ENCODE measurements at places on chromosomes 4 and X. TPM values are rescaled to one million over a fixed set of nuclear protein-coding genes. Genes with fewer than 3 reads are reported as not detected.

The RAB28 gene
- total RNA-seq, result 18.7 TPM

The USP26 gene
- total RNA-seq, result not detected

The RPA4 gene
- 1.4 TPM for total RNA-seq

The ABCG2 gene
- 0.12 TPM for total RNA-seq

The MMRN1 gene
- total RNA-seq, result not detected

The UCP1 gene
- total RNA-seq, result not detected

The MAGEA4 gene
- total RNA-seq, result not detected

The EBP gene
- total RNA-seq, result 66.9 TPM

The C4orf50 gene
- total RNA-seq, result not detected

- H3K27me3 ChIP-seq, result no peaks in the 10 kb centered on the region
- no peak overlapping the region for H3K4me3 ChIP-seq
- DNase-seq, result no peak
- peaks cover 13% of the 10 kb centered on the region for H3K4me1 ChIP-seq
- H3K36me3 ChIP-seq, result no peaks in the 10 kb centered on the region
- no peak overlapping the region for H3K27ac ChIP-seq
Measured at GRCh38 chr4:110544594-110544993, 68.6 kb downstream of the ENPEP start.

DNA sequence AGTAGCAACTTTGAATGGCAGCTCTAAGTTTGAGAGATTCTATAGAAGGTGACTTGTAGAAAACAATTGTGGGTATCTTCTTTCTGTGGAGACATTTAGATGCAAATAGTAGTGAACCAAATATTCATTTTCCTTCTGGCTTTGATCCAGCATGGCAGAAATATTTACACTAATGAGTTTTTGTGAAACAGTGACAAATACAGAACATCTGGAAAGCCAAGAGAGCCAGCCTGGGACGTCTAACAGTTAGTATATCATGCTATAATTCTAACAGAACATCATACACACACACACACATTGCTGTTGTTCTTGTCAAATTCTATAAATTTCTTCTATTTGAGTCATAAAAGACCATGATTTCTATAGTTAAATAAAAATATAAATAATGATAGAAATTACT is 1777.9 kb downstream of the ARAP2 start:
- H3K27me3 ChIP-seq, result no peaks in the 10 kb centered on the region
- no peaks in the 10 kb centered on the region for H3K36me3 ChIP-seq
- H3K4me1 ChIP-seq, result no peaks in the 10 kb centered on the region
- no peak overlapping the region for H3K4me3 ChIP-seq

GRCh38 chr4:45716093-45716492 is 407.8 kb downstream of the GABRG1 start:
- H3K4me1 ChIP-seq, result no peaks in the 10 kb centered on the region
- DNase-seq, result no peak
- H3K36me3 ChIP-seq, result no peaks in the 10 kb centered on the region
- no peak overlapping the region for H3K27ac ChIP-seq

- no peak for DNase-seq
- H3K4me1 ChIP-seq, result peaks cover 7% of the 10 kb centered on the region
- no peaks in the 10 kb centered on the region for H3K27me3 ChIP-seq
- H3K4me3 ChIP-seq, result no peak overlapping the region
Measured at GRCh38 chr4:165600959-165601683, 222.3 kb downstream of the CPE start.

DNA sequence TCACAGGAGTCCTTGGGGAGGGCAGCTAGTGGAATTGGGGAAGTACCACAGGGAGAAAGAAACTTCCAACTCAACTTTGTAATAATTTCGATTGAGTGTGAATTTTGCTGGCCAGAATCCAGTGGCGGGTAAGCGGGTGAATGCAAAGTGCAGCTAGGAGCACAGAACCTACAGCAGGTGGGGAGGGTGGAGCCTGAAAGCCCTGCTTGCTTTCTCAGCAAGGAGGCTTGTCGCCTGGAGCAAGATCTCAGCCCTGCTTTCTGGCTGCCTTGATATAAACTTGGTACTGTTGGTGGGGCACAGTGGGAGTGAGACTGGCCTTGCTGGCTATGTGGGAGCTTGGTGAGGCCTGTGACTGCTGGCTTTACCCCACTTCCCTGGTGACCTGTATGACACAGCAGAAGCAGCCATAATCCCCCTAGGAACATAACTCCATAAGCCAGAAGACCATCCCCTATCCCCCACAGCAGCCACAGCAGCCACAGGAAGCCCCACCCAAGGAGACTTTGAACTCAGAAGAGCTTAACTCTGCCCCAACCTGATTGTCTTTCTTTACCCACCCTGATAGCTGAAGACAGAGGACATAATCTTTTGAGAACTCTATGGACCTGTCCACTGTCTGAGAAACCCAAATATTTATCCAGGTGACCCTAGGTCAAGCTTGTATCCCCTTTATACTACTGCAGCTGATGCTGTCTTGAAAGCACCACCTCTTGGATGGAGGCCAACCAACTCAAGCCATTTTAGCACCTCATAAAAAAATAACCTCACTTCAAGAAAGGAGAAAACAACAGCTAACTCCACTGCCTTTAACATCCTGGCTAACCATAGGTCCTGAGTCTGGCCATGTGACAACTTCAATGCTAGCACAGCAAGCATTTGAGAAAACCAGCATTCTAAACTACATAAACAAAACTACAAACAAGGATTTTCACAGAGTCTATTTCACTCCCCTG is 87.2 kb upstream of the PDE5A start:
- no peak overlapping the region for H3K27ac ChIP-seq
- H3K36me3 ChIP-seq, result peaks cover 6% of the 10 kb centered on the region
- no peak for DNase-seq
- no peaks in the 10 kb centered on the region for H3K4me1 ChIP-seq
- H3K27me3 ChIP-seq, result no peaks in the 10 kb centered on the region
- no peak overlapping the region for H3K4me3 ChIP-seq

DNA sequence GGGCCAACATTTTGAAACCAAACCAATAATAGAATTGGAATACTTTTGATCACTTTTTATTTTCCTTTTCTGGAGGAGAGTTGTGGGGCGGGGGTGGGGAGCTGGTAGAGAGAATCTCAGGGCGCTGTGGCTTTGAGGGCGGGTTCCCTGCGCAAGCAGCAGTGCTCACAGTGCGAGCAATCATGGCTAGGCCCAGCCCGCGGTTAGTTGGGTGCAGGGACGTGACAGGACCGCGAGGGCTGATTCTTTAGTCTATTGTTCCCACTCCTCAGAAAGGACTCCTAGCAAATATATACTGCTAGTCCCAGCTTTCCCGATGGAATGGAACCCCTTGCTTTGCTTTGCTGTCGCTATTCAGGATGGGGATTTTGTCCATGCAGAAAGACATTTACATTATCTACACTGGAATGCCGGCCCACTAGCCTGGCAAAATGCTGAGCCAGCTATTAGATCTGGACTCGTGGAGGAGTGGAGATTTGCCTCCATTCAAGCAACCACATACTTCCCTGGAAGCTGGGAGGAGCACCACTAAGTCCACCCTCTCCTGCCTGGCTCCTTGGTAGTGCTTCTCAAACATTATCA is 23.9 kb upstream of the APLN start:
- no peaks in the 10 kb centered on the region for H3K4me1 ChIP-seq
- H3K36me3 ChIP-seq, result no peaks in the 10 kb centered on the region
- no peak for DNase-seq

DNA sequence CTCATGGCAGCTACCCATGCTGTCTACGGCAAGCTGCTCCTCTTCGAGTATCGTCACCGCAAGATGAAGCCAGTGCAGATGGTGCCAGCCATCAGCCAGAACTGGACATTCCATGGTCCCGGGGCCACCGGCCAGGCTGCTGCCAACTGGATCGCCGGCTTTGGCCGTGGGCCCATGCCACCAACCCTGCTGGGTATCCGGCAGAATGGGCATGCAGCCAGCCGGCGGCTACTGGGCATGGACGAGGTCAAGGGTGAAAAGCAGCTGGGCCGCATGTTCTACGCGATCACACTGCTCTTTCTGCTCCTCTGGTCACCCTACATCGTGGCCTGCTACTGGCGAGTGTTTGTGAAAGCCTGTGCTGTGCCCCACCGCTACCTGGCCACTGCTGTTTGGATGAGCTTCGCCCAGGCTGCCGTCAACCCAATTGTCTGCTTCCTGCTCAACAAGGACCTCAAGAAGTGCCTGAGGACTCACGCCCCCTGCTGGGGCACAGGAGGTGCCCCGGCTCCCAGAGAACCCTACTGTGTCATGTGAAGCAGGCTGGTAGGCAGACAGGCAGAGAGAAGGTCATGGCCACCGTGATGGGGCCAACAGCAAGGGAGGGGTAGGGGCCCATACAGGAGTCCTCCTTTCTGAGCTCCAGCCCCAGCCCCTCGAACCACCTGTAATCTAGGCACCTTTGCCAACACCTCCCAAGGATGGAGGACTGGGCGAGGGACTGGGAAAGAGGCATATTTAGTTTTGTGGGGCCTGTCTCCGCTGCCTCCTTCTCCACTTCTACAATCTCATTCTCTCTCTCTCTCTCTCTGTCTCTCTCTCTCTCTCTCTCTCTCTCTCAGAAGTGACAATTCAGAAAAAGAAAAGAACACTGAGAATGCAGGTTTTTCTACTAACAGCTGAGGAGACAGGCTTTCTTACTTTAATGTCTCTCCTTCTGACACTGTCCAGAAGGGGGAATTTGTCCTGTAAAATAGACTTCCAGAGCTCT is 4.7 kb upstream of the TSPYL2 start:
- H3K27me3 ChIP-seq, result peaks cover 73% of the 10 kb centered on the region
- DNase-seq, result no peak

GRCh38 chr4:15054541-15054940 is 52.3 kb downstream of the CPEB2 start:
- H3K36me3 ChIP-seq, result peaks cover 44% of the 10 kb centered on the region
- H3K27ac ChIP-seq, result no peak overlapping the region
- H3K4me1 ChIP-seq, result no peaks in the 10 kb centered on the region
- no peak for DNase-seq
- no peaks in the 10 kb centered on the region for H3K27me3 ChIP-seq
- H3K4me3 ChIP-seq, result no peak overlapping the region

DNA sequence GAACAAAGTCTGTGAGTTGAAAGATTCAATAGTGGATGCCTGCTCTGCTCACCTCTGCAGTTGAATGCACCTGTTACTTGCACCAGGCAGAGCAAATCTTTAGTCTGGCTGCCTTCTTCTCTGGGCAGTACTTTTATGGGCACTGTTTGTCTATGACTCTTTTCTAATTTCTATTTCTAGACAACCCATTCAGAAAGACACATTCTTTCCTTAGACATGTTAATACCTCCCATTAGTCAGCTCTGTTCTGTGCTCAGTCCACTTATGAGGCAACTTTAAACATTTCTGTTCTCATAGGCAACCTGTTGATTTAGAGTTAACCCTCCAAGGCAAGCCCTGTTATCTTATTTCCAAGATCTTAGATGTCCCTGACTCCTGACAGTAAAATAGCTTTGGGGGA is 108.9 kb downstream of the SYNPO2 start:
- no peak overlapping the region for H3K27ac ChIP-seq
- no peak overlapping the region for H3K4me3 ChIP-seq
- no peak for DNase-seq
- H3K27me3 ChIP-seq, result no peaks in the 10 kb centered on the region
- peaks cover 5% of the 10 kb centered on the region for H3K4me1 ChIP-seq

DNA sequence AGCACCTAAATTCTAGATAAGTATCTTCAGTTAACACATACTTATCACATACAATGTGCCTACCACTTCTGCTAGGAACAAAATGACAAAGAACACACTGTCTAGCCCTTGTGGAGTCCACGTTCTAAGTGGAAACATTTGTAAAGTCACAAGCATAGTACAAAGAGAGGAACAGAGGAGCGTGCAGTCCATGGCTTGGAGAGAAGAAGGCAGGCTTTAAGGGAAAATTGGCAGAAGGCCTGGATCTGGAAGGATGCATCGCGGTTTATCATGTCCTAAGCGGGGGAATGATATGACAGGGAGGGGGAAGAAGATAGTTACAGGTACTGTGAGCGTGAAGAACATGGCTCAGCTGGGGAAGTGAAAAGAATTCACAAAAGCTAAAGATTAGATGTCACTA is 218.0 kb downstream of the PRDM5 start:
- peaks cover under 1% of the 10 kb centered on the region for H3K4me1 ChIP-seq
- DNase-seq, result no peak
- no peaks in the 10 kb centered on the region for H3K36me3 ChIP-seq
- no peak overlapping the region for H3K27ac ChIP-seq
- no peaks in the 10 kb centered on the region for H3K27me3 ChIP-seq

DNA sequence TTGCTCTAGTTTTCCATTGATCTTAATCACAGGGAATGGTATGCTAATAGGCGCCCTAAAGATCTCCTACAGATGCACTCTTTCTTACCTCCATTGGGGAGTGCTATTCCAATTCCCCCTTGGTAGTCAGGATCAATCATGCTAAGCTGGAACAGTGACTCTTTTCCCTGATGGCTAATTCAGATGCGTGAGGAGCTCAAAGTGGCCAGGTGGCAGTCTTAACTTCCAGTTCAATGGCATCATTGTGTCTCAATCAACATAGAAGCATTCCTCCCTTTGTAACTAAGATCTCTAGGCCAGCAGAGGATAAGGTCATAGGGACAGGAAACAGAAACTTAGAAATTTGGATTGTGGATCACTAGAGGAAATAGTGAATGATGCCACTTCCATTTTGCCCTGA is 216.8 kb downstream of the GRID2 start:
- DNase-seq, result no peak
- H3K27ac ChIP-seq, result no peak overlapping the region
- H3K4me3 ChIP-seq, result no peak overlapping the region
- H3K4me1 ChIP-seq, result no peaks in the 10 kb centered on the region

- H3K27ac ChIP-seq, result no peak overlapping the region
- DNase-seq, result peak; percentile 17
- H3K4me1 ChIP-seq, result no peaks in the 10 kb centered on the region
- H3K4me3 ChIP-seq, result no peak overlapping the region
- no peaks in the 10 kb centered on the region for H3K27me3 ChIP-seq
Measured at GRCh38 chr4:44738615-44739014, 12.3 kb upstream of the GNPDA2 start.

DNA sequence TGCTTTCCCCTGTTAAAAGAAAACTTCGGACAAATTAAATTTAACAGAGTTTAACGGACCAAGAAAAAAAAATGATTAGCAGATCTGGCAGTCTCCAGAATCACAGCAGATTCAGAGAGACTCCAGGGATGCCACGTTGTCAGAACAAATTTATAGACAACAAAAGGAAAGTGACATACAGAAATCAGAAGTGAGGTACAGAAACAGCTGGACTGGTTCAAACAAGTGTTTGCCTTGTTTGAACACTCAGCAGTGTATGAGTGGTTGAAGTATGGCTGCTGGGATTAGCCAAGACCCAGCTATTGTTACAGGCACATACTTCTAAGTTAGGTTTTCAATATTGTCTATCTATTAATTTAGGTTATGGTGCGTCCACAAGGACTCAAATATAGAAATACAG is 19.1 kb downstream of the PIR start:
- peak overlapping the region; percentile 91 for H3K27ac ChIP-seq
- no peaks in the 10 kb centered on the region for H3K36me3 ChIP-seq
- DNase-seq, result no peak

DNA sequence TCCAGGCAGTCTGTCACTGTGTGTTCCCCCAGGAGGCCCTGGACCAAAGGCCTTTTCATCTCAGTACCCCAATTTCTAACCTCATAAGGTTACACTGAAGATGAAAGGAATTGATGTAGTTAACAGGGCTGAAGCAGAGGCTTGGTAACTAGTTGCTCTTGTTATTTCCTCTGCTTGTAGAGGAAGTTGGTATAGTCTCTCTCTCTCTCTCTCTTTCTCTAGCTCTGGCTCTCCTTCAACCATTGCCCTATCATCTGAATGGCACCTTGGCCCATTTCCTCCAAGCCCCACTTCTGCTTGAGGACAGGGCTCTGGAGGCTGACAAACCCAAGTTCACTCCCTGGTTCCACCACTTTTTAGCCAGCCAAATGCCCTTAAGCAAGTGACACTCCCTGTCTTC is 96.1 kb downstream of the MAMLD1 start:
- no peak overlapping the region for H3K4me3 ChIP-seq
- peaks cover 13% of the 10 kb centered on the region for H3K4me1 ChIP-seq
- H3K27me3 ChIP-seq, result peaks cover 1% of the 10 kb centered on the region
- no peak for DNase-seq

Measured in MCF 10A (cell line).